Activated CD8-positive, alpha-beta T cell treated with anti-CD3 and anti-CD28 coated beads, Interleukin-2, amount 10 ng/mL, durations not matched to agents 7 days and 5 days (primary cell): ENCODE measurements at places on chromosomes 6 and 20. TPM values are rescaled to one million over a fixed set of nuclear protein-coding genes. Genes with fewer than 3 reads are reported as not detected.

GRCh38 chr20:24990810-24991252 lies 1.7 kb downstream of the APMAP start:
- DNase-seq, result no peak

GRCh38 chr6:169086020-169086419 lies 167.6 kb downstream of the THBS2 start:
- no peak for DNase-seq

- DNase-seq, result no peak
These were observed 618.9 kb upstream of the GJE1 start for GRCh38 chr6:141513830-141514229.

- no peak for DNase-seq
These were observed 558.2 kb downstream of the PKHD1 start for GRCh38 chr6:51529240-51529639.

GPR6 gene
- not detected for total RNA-seq

TREM1 gene
- total RNA-seq, result not detected

GRCh38 chr20:15550116-15550870 lies 1023.0 kb downstream of the KIF16B start:
- DNase-seq, result no peak

GRCh38 chr6:104326173-104327001 lies 533.3 kb downstream of the HACE1 start:
- DNase-seq, result no peak

- DNase-seq, result no peak
These were observed 570.5 kb downstream of the EPHA7 start for GRCh38 chr6:92848901-92849300.

DNA sequence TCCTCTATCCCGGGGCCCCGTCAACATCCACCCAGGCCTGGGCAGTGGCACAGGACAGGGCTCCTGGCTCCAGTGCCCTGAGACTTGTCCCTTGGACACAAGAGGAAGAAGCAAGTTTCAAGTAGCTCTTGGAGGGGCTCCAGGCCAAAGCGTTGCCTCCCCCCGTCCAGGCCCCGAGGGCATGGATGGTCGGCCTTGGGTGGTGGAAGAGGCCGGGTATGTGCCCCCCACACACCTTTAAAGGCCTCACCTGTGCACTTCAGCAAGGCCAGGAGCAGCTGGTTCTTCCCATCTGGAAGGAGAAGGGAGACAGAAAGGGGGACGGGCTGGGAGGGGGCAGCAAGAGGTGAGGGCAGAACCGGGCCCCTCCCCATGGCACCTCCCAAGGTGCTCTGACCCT lies 190.3 kb downstream of the PREX1 start:
- no peak for DNase-seq

OTOR gene
- not detected for total RNA-seq

DNA sequence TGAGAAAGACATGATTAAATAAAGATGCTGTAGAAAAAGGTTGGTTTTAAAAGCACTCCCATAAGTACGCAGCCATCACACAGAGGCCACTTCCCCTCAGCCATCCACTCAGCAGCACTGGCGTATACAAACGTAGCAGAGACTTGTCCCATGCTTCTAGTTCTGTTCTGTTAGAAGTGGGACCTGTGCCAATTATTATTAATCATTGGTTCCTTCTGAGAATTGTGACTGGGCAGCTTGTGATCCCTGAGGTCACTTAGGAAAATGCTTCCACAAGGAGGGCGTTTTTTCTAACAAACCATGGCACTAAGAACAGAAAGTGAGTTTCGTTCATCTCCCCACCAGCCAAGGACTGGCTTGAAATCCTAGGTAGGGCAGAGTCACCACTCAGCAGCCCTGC lies 53.9 kb downstream of the FAM120B start:
- no peak for DNase-seq

GRCh38 chr6:105107207-105107606 lies 72.6 kb downstream of the POPDC3 start:
- no peak for DNase-seq

GRCh38 chr6:76441875-76442274 lies 369.4 kb upstream of the IMPG1 start:
- DNase-seq, result no peak

GRCh38 chr6:111481836-111482187 lies 1.2 kb downstream of the REV3L start:
- DNase-seq, result no peak

DPPA5 gene
- total RNA-seq, result not detected

DNA sequence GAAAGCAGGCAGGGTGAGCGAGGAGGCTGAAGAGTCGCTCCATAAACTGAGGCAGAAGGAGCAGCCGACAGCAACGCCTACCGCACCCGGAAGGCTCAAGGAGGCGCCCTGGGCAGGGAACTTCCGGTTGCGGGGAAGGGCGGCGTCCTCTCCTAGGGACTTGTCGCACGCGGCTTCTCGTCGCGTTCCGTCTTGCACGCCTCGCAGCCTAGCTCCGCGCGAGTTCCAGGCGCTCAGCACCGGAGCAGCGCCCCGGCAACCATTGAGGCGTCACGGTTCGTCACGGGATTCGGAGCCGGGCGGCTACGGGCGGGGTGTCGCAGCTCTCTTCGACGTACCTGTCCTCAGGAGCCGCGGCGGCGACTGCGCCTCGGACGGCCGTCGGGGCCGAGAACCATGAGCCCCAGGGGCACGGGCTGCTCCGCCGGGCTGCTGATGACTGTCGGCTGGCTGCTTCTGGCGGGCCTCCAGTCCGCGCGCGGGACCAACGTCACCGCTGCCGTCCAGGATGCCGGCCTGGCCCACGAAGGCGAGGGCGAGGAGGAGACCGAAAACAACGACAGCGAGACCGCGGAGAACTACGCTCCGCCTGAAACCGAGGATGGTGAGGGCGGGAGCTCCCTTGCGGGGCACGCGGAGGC lies at the start of gene SPACA1:
SPACA1 (plus strand) TSS at position 332 of the 641 bp plus-strand sequence; CDS start at position 397, 65 bp downstream.
- DNase-seq, result no peak

DNA sequence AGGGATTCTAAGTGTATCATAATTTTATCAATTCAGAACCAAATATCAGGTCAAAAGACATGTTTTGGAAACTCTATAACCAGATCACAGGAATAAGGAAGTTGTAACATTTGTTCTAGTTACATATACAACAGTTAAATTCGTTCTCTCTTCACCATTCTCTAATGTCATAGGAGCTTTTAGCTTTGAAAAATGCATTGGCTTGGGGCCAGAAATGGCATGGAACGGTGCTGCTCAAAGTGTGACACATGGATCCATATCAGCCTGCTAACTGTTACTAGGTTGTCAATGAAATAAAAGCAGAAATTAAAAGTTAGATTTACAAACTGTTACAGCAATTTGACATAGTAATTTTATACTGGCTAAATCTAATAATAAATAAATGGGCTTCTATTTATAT lies 120.3 kb downstream of the LCA5 start:
- DNase-seq, result no peak

- DNase-seq, result no peak
These were observed 221.8 kb downstream of the FRK start for GRCh38 chr6:115838763-115839401.
